CD4-positive, alpha-beta T cell treated with Interferon alpha-2 for 1 hour (primary cell): ENCODE measurements at places on chromosomes 3 and 15.

DNA sequence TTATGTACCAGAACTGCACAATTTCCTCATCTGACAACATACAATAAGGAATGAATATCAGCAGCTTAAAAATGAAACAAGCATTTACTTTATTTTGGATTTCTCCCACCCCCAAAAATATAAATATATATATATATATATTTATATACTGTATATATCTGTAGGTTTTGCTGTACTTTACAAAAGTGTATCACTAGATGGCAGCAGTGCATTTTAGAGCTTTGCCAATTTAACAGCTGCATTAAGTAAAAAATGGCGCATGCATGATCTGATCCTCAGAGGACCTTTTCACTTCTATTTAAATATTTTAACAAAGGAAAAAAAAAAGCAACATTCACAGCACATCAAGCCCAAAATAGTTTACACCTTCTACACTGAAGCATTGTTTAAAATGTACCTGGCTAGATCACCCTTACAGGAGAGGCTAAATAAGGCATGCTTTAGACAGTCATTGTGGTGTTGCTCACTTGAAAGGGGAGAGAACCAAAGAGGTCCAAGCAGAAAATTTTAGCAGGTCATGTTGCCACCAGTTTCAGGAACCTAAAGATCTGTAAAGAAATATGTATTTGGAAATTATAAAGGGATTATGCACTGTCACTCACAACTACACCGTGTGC, 72.6 kb downstream of the NPTN start:
- DNase-seq = no peak

DNA sequence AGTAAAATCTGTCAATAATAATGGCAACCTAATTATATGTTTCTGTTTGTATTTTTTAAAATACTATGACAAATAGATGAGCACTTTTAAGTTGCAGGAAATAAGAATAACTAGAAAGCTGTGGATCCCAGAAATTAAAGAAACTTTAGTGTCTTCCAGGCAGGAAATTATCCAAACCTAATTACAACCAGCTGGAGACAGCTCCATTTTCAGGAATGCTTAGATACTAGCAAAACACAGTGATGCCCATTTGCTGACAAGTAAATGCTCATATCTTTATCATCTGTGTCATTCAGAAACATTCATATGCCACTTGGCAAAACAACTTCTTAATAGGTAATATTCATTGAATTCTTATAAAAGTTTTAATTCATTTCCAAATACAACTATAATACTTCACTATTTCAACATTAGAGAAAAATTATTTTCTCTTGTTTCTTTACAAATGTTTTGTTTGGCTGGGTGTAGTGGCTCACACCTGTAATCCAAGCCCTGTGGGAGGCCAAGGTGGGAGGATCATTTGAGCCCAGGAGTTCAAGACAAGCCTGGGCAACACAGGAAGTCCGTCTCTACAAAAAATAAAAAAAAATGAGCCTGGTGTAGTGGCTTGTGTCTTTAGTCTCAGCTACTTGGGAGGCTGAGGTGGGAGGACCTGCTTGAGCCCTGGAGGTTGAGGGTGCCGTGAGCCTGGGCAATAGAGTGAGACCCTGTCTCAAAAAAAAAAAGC, 169.1 kb upstream of the TSPAN3 start:
- DNase-seq = no peak

DNA sequence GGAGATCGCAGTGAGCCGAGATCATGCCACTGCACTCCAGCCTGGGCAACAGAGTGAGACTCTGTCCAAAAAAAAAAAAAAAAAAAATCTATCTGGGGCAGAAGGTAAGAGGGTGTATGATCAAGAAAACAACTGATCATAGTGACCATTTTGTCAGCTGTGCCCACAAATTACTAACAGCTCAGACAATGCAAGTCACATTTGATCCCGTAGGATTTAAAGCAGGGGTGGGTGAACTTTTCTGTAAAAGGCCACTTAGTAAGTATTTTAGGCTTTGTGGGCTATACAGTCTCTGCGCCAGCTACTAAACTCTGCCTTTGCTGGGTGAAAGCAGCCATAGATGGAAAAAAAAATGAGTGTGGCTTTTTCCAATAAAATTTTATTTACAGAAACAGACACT, 57.6 kb upstream of the ABI3BP start:
- no peak for DNase-seq

DNA sequence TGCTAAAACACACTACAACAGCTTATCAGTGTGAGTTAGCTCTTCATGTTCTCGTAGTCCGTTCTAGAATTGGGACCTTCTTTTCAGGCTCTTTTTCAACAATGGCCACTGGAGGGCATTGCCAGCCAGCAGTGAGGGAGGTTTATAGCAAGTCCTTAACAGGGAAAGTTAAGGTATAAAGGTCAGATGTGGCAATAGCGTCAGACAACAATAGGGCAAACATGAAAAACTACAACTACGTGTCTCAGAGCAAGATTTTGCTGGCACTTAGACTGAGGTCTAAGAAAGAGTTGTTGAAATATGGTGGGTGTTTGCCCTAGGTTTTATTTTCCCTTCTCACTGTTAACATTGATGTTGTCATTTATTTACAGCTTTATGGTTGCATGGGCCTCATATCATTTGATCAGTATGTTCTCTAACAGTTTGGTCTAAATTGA, 161.4 kb downstream of the GMNC start:
- DNase-seq = no peak

DNA sequence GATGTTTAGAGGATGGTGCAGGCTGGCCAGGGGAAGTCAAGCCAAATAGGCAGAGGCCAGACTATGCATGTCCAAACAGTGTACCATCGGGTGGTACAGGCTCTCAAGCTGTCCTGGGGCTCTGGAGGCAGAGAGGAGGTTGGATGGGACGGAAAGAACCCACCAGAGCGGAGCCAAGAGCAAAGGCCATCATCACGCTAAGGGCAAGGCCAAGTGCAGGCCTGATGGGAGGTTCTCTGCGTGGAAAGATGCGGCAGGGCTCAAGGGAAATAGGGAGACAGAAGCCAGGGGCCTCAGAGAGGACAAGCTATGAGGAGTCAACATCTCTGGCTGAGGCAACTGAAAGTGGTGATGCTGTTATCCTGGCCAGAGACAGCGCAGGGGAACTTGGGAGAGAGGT, 102.7 kb downstream of the ASB7 start:
- no peak for DNase-seq

DNA sequence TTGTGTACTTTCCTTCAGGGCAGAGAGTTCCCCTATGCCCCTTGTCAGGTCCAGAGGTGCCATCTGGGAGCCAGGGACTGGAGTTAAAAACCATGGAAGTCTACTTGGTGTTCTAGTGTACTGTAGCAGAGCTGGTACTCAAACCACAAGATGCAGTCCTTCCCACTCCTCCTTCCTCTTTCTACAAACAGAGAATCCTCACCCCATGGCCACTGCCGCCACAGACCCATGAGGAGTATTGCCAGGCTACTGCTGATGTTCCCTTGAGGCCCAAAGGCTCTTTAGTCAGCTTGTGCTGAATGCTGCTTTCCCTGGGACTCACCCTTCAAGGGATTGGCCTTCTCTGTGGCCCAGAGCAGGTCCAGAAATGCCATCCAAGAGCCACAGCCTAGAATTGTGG, 229.2 kb upstream of the ZPLD1 start:
- no peak for DNase-seq

DNA sequence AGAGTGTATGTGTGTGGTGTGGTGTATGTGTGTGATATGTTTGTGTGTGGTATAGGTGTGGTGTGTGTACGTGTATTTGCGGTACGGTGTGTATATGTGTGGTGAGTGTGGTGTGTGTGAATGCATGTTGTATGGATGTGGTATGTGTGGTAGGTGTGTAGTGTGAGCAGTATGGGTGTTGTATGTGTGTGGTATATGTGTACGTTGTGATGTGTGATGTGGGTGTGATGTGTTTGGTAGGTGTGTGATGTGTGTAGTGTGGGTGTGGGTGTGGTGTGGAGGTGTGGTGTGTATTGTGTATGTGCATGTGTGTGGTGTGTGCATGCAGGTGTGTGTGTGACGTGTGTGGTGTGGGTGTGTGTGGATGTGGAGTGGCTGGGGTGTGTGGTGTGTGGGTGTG, 58.7 kb downstream of the EFCAB12 start:
- DNase-seq = no peak

DNA sequence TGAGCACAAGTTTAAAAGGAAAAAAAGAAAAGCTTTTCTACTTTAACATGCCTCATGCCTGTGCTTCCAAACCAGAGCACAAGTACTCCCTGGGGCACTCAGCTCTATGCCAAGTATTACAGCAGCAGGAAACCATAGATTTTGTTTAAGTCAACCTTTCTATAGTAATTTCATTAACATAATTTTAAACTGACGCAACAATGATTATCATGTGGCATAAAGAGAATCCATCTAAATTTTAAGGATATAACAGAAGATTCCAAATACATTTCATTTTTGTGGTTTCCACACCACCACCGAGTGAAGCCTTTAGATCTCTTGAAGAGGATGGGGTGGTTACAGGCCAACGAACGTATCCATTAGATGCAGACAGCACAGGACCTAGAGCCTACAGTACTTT, 112.1 kb downstream of the TNIK start:
- DNase-seq = no peak

GRCh38 chr15:48868536-48868935, 9.4 kb upstream of the EID1 start:
- DNase-seq = no peak

- no peak for DNase-seq
Observed at GRCh38 chr3:12420393-12420792, 63.9 kb upstream of the TSEN2 start.

DNA sequence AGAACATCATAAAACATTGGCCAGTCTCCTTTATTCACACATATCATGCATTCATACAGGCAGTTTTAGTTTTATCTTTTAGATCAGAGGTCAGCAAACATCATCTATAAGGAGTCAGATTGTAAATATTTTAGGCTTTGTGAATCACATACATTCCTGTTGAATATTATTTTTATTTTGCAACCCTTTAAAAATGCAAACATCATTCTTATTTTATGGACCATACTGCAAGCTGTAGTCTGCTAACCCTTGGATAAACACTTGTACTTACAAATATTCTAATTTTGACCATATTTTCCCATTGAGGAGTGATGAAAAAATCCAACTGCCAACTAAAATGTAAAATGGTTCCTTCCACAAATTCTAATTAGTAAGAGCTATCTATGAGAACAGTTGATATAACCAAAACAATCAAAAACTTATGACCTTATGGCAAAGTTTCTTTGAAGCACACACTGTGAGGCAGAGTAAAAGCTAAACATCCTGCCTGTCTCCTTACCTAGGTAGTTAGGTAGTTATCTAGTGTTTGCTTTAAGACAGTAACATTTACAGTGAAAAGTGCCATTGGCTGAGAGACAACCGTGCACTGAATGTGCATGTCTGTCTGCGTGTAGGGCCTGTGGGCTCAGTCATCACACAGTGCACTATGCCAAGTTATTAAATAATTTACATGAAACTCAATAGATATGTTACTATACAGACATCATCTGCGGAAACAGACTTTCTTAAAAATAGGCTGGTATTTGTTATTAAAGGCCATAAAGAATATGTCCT, 57.7 kb downstream of the PIK3R4 start:
- no peak for DNase-seq

DNA sequence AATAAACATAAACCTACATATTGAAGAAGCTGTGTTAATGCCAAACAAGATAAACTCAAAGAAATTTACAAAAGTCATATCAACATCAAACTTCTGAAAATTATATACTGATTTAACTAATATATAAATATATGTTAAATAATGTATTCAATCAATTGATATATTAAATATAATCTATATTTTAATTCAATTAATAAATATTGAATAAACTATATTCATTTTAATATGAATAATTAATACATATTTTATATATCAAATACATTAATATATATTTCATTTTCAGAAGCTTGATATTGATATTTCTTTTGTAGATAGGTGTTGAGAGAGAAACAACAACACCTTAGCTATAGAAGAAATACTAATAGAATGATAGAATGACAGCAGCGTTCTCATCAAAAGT, 768.1 kb downstream of the MECOM start:
- no peak for DNase-seq

DNA sequence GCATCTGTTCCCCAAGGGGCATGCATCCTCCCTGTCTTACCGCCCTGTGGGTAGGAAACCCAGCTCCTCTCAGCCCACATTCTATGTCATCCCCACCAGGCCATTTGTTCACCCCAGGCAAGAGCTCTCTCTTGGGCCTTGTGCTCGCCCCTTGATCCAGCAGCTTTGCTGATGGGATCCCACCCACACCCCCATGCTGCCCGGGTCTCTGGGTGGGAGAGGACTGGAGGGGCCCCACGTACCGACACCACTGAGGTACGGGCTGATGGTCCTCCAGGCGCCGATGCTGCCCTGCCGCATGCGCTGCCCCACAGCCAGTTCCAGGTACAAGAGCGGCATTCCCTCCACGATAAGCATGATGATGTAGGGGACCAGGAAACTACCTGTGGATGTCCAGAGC, 14.5 kb downstream of the SLC6A20 start:
- no peak for DNase-seq

GRCh38 chr15:42448281-42448680, 42.7 kb downstream of the ZNF106 start:
- DNase-seq = no peak

- DNase-seq = no peak
Observed at GRCh38 chr3:99467420-99467819, 171.0 kb upstream of the COL8A1 start.

- DNase-seq = no peak
Observed at GRCh38 chr3:156388497-156389448, 166.1 kb downstream of the SSR3 start.

GRCh38 chr3:196686436-196686835, 25.6 kb downstream of the CEP19 start:
- no peak for DNase-seq

- DNase-seq = no peak
Observed at GRCh38 chr3:182375916-182376315, 417.4 kb upstream of the ATP11B start.

- DNase-seq = no peak
Observed at GRCh38 chr15:101086394-101087171, 165.3 kb downstream of the CHSY1 start.

- DNase-seq = no peak
Observed at GRCh38 chr15:94375997-94376396, 144.6 kb downstream of the MCTP2 start.

- DNase-seq = no peak
Observed at GRCh38 chr15:25504307-25504706, 65.5 kb upstream of the UBE3A start.

GRCh38 chr3:195736866-195737490, 16.2 kb downstream of the MUC20 start:
- DNase-seq = no peak

DNA sequence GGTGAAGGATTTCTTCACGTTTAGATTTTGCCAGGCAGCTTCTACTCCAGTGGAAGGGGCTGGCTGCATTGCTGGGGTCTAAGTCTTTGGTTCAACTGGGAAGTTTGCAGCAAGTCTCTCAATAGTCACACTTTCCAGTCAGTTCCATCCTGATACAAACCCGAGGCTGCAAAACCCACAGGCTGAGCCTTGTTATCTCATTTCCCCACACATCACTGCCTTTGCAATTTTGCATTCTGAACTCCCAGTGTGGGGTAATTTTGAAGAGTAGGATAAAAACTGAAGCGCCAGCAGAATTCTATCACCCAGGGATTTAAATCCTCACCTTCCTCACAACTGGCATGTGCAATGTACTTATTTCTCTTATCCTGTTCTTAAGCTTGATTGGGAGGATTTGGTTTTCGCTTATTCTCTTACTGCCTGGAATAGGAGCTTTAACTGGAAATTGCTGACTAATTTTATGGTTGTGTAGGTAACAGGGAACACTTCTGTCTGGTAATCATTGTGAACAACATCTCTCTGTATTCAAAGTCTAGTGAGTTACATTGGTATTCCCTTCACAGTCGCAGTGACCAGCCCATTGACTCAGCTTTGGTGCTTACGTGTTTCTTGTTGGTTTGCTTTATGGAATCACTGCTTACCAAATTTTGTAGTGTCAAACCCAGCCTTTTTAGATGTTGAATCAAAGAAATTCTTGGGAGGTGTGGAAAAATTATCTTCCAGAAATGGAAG, 142.0 kb upstream of the TOPAZ1 start:
- DNase-seq = no peak
